ENCODE measurements at places on chromosomes 4 and X. TPM values are rescaled to one million over a fixed set of nuclear protein-coding genes. Genes with fewer than 3 reads are reported as not detected.

- DNase-seq = no peak
Measured at GRCh38 chrX:44253575-44253942, 89.9 kb downstream of the EFHC2 start.

DNA sequence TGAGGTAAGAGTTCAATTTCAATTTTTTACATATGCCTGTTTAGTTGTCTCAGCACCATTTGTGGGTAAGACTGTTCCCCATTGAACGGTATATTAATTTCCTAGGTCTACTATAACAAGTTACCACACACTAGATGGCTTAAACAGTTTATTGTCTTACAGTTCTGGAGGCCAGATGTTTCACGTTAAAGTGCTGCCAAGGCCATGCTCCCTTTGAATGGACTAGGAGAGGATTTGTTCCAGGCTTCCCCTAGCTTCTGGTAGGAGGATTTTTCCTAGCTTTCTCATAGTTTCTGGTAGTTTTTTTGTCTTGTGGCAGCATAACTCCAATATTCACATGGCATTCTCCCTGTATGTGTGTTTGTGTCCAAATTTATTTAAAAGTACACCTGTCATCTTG, 149.3 kb upstream of the CYSLTR1 start:
- DNase-seq = no peak

DNA sequence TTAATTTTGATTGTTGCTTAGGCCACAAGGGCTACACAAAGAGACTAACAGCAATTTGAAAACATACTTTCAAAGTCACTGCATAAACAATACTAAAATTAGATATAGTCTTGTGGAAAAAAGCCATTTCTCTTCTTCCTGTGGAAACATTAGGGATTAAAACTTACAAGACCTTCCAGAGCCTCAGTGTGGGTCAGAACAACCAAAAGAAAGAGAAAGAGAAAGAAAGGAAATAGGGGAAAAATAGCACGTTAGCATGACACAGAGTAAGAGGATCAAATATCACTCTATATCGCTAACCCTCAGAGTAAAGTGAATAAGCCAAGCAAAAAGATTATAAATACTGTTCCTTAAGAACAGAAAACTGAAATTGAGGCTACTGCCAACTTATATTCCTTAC, 127.8 kb upstream of the DIAPH2 start:
- DNase-seq = no peak

- no peak for DNase-seq
Measured at GRCh38 chr4:141192564-141192963, 28.1 kb upstream of the ZNF330 start.

DNA sequence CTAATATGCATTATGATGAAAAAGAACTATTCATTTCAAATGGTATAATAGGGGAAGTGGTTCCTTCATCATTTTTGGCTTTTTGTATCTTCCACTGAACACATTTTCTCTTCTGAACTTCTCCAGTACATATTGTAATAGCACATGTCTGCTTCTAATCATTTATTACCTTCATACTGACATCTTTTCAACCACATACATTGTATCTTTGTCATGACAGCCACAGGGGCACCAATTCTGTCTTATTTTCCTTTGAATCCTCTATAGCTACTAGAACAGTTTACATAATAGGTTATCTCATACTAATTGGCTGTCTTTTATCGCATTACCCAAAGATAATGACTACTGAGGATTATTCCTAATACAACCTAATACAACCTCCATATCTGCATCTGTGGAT, 37.7 kb downstream of the PALLD start:
- no peak for DNase-seq

DNA sequence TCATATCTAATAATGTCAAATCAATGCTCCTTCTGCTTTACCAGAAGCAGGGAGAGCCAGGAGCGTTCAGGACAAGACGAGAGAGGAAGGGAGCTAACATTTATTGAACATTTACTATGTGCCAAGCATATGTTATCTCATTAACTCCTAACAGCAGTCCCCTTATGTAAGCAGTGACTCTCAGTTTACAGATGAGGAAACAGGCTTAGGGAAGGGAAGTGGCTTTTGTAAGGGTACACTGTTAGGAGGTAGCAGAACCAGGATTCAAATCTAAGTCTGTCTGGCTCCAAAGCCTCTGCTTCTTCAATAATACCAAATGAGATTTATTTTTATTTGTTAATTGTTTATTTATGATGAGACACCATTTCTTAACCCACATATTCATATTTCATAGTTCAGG, 2.6 kb upstream of the STARD8 start:
- DNase-seq = no peak

GRCh38 chr4:41024556-41025491, 189.5 kb downstream of the APBB2 start:
- peak; percentile 33 for DNase-seq

GRCh38 chr4:182600093-182600492, 317.1 kb downstream of the DCTD start:
- no peak for DNase-seq

DNA sequence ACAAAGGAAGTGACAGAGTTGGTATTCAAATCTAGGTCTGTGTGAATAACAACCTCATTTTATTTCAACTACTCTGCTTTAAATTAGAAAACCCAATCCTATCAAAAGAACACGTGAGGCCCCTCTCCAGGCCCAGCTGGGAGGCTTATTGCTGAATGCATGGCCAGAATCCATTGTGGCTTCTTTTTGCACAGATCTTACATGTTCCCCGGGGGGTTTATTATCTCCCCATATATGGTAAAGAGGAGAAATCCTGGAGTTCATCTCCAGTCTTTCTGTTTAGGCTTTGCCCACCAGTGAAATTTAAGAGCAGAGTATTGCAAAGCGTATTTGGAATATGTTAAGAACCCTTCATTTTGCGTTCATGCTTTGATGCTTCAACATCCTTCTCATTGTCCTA, 655.6 kb downstream of the IL1RAPL1 start:
- DNase-seq = no peak

- DNase-seq = peak; percentile 15
Measured at GRCh38 chr4:107791902-107792301, 32.8 kb upstream of the SGMS2 start.

Gene SLC6A14
- total RNA-seq = not detected

Gene HDX
- 6.1 TPM for total RNA-seq

Gene FOXR2
- not detected for total RNA-seq

Data from dermis microvascular lymphatic vessel endothelial cell (primary cell).